Stimulated activated CD4-positive, alpha-beta T cell treated with anti-CD3 and anti-CD28 coated beads, TNF-alpha, amount 100 ng/mL, for 1 hour (primary cell): ENCODE measurements at places on chromosomes 2 and 18.

- no peak for DNase-seq
Measured at GRCh38 chr2:182207049-182207746, 219.6 kb downstream of the PDE1A start.

DNA sequence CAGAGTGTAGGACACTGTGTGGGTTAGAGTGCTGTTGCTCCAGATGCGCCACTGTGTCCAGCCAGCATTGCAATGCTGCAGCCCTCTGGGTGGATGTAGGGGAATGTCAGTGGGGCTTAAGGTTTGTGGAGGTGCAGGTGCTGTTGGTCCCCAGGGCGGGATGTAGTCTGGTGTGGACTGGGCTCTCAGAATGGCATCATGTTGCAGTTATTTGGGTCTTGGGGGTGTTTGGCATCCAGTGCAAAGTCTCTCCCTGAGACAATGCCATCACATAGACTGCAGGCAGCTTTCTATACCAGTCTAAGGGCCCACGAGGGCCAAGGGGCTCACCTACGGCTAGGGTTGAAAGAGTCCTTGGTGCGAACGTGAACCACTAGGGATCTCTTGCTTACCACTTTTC is 275.3 kb downstream of the SOX11 start:
- DNase-seq = no peak

DNA sequence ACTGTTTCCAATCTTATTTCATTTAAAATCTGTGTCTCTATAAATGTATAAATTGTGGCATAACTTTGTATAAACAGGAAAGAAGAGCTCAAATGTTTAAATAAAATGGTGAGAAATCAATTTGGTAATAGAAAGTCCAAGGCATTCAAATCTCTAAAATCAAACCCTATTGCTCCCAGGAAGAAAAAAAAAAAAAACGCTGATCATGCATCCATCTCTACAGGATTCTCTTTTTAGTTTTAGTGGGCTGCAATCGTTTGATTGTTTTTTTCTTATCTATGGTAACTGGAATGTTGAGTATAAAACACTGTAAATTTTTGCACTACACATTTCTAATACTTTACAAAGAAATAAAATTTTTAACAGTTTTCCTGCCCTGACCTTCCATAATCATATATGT is 75.6 kb downstream of the NCKAP1 start:
- DNase-seq = no peak

DNA sequence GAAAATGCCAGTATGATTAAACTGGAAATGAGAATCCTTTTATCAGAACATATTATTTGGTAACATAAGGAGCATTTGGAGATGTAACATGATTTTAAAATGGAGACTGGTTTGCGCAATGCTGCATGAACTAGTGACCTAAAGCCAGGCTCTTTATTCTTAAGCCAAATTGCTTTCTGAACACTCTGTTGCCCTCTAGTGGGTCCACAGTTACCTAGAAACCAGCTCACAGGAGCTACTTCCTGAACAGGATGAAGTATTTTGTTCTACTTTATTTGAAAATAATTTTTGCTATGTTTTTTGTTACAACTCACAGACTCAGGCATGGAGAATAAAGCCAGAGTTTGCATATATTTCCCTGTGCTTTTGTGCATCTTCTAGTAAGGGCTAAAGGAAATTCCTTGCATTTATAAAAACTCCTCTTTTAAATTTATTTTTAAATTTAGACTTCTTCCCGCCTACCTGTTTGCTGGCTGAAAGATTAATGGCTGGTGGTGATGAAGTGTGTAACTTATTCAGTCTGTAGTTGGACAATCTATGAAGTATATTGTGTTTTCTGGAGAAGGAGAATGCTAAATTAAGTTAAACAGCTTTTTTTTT is 146.7 kb downstream of the PARD3B start:
- DNase-seq = no peak

- no peak for DNase-seq
Measured at GRCh38 chr2:136133586-136133985, 15.6 kb upstream of the CXCR4 start.

- DNase-seq = no peak
Measured at GRCh38 chr18:72768681-72769229, 99.0 kb downstream of the NETO1 start.

DNA sequence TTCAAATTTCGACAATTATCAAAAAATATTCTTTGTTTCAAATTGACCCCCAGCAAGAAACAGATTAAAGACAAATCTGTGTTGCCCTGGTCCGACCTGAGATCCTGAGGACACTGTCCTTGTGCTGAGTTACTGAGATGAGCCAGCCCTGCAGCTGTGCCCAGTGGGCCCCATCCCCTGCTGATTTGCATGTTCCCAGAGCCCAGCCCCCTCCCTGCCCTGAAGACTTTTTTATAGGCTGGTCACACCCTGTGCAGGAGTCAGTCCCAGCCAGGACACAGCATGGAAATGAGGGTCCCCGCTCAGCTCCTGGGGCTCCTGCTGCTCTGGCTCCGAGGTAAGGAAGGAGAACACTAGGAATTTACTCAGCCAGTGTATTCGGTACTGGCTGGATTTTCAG is 31.4 kb upstream of the ZNG1B start:
- no peak for DNase-seq

DNA sequence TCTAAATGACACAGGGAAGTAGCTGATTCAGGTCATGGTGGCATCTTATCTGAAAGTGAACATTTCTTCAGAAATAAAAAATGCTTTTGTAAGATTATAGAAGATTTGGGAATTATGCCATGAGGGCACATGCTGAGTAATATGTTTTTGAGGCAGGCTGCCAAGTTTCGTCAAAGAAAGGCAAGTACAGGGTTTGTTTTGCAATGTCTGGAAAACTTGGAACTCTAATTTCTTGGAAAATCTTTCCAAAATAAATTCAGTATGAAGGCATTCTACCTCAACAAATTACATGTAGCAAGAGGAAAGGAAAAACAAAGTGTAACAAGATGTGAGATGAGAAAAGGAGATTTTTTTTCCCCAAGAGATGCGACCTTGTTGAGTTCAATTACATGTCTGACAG is 167.7 kb downstream of the PLCL1 start:
- DNase-seq = no peak

GRCh38 chr2:217142649-217143266 is 282.9 kb upstream of the TNP1 start:
- no peak for DNase-seq

- no peak for DNase-seq
Measured at GRCh38 chr18:59853380-59853779, 46.4 kb upstream of the PMAIP1 start.

- no peak for DNase-seq
Measured at GRCh38 chr18:26653943-26654615, 105.7 kb upstream of the KCTD1 start.

- no peak for DNase-seq
Measured at GRCh38 chr2:199851501-199851810, 464 bp upstream of the FTCDNL1 start.

- no peak for DNase-seq
Measured at GRCh38 chr18:3935305-3935704, 485.3 kb downstream of the TGIF1 start.

GRCh38 chr2:48587961-48588360 is 29.7 kb upstream of the GTF2A1L start:
- no peak for DNase-seq

GRCh38 chr18:59063912-59064311 is 75.8 kb upstream of the SEC11C start:
- DNase-seq = no peak

GRCh38 chr18:2281523-2282199 is 289.6 kb downstream of the METTL4 start:
- DNase-seq = no peak

- peak; percentile 13 for DNase-seq
Measured at GRCh38 chr2:72993147-72993932, 76.0 kb downstream of the EMX1 start.

DNA sequence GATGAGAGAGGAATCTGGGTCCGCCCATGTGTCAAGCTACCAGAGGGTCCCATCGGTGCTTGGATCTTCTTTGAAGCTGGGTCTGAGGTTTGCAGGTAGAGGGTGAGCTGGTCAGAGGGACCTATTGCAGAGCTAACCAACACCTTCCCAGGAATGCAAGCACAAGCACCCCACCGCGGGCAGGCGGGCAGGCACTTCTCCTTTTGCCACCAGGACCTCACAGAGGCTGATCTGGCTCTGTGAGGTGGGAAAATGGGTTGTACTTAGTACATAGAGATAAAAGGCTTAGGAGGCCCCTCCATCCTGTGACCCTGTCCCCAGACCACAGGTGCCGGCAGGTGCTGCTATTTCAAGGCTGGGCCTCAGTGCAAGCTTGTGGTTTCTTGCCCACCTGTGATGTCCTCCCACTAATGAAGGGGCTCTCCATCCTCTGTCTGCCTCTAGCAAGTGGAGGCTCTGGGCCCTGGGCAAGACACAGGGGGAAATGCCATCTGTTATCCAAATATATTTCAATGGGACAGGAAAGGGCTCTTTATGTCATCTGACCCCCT is 31.4 kb upstream of the IL37 start:
- no peak for DNase-seq

- no peak for DNase-seq
Measured at GRCh38 chr18:79164706-79165105, 95.5 kb downstream of the ATP9B start.

DNA sequence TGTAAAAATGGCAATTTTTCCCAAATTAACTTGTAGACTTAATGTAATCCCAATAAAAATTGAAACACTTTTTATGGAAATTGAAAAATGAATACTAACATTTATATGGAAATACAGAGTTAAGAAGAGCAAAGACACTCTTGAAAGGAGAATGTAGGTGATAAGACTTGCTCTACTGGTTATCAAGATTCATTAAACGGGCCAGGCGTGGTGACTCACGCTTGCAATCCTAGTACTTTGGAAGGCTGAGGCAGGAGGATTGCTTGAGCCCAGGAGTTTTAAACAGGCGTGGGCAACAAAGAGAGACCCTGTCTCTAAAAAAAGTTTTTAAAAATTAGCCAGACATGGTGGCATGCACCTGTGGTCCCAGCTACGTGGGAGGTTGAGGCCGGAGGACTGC is 29.5 kb upstream of the ZNF396 start:
- no peak for DNase-seq

GRCh38 chr2:149808556-149808955 is 221.0 kb upstream of the MMADHC start:
- no peak for DNase-seq

GRCh38 chr2:177881008-177881747 is 191.4 kb downstream of the PDE11A start:
- DNase-seq = no peak

GRCh38 chr2:128379021-128380015 is 60.6 kb upstream of the HS6ST1 start:
- DNase-seq = no peak

DNA sequence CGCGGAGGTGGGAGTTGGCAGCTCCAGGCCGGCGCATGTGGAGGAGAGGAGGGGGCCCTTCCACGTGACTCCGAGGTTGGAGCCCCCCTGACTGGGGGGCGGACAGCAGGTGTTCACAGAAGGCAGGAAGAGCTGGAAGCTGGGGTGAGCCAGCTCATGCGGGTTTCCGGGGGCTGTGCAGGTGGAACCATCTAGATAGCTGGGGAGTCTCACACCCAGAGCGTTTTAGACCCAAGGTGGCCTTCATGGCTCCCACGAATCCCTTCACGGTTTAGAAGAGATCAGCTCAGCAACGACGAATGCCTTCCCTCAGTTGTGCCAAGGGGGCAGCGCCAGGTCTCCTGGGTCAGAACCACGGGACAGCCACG is 740.5 kb upstream of the SALL3 start:
- DNase-seq = no peak

DNA sequence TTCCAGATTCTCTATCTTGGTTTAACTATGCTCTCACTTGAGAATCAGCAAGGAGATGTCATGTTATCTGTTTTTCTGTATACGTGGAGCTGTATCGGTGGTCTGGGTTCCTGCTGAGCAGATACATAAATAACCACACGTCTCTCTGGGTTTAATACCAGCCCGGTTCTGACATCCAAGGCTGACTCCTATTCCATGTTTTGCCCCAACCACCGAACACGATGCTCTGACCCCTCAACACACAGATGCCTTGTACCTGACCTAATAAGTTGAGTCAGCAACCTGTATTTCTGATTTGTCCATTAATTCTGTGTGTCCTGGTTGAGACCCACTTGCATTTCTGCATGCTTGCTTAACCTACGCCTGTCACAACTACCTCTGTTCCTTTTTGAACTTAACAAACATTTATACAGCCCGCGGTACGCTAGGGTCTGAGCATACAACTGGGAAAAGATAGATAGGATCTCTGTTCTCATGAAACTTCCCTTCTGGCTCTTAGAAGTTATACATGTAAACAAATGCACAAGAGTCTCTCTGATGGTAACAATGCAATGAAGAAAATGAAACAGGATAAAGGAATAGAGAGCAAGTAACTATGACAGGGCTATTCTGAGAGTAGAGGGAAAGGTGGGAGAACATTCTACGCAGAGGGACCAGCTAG is 480.4 kb downstream of the PARD3B start:
- no peak for DNase-seq

DNA sequence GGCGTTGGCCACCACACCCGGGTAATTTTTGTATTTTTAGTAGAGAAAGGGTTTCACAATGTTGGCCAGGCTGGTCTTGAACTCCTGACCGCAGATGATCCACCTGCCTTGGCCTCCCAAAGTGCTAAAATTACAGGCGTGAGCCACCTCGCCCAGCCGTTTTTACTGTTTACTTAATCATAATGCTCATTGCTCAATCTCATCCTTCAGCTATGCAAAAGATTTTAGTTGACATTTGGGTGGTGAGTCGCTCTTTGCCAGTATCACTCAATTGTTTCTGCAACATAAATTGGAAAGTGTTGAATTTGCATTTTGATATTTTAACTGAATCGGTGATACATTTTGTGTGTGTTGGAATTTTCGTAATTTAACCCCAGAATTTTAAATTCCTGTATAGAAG is 7.8 kb upstream of the ZNF532 start:
- no peak for DNase-seq

DNA sequence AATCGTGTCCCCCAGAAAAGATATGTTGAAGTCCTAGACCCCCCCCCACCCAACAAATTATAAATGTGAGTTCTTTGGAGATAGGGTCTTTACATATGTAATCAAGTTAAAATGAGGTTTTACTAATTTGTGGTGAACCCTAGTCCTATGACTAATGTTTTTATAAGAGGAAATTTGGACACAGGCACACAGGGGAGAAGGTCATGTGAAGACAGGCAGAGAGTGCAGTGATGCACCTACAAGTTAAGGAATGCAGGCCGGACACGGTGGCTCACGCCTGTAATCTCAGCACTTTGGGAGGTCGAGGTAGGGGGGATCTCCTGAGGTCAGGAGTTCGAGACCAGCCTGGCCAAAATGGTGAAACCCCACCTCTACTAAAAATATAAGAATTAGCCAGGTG is 5.8 kb upstream of the PMAIP1 start:
- DNase-seq = no peak

GRCh38 chr18:43635397-43635796 is 358.1 kb upstream of the SYT4 start:
- DNase-seq = no peak

- DNase-seq = no peak
Measured at GRCh38 chr2:218128781-218129457, 3.1 kb downstream of the CXCR2 start.

GRCh38 chr2:181374781-181375675 is 82.2 kb upstream of the ITGA4 start:
- no peak for DNase-seq

- no peak for DNase-seq
Measured at GRCh38 chr18:68925268-68925667, 127.4 kb downstream of the CCDC102B start.

- DNase-seq = peak; percentile 7
Measured at GRCh38 chr2:165793779-165794535, at the start of gene GALNT3. Gene GALNT3 (minus strand): TSS chr2:165794247. CDS start chr2:165770700, 23,547 bp downstream.

GRCh38 chr2:145597006-145597405 is 1077.1 kb upstream of the ZEB2 start:
- DNase-seq = no peak
